CMK (cell line): ENCODE measurements at places on chromosomes 2 and 18.
A peak's percentile ranks its signal among the peaks of the same experiment; 100 is the strongest.

DNA sequence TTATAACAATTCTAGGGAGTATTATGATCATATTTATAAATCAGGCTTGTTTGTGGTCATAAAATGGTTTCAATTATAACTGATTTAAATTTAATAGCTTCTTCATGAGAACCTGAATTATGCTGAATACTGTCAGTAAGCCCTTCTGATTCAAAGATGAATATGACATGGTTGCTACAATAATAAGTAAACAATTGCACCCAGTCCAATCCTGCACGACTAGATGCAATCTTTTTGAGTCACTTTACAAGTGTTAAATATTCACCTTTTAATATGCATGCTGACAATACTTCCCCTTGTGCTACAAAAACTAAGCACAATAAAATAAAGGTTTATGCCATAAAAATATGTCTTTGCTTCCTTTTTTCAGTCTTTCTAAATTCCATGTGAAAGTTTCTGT is 325.2 kb downstream of the KCNJ3 start:
- DNase-seq = no peak

GRCh38 chr2:16441431-16441830 is 224.2 kb downstream of the CYRIA start:
- no peak for DNase-seq

DNA sequence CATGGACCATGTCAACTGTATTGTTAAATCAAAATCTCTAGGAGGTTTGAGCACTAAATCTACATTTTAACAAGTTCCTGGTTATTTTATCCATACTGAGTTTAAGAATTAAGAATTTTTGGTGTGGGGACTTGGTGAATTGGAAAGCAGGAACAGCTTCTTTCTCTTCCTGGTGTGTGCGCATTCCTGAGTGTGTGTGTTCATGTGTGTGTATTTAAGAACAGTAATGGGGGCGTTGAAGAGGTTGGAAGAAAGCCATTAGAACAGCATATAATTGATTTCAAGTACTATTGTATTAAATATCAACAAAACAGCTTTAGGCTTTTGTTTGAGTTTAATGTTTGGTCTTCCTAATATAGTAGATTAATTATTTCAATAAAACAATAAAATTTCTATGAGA is 801.3 kb upstream of the ID2 start:
- DNase-seq = no peak

- no peak for DNase-seq
These were observed 226.9 kb upstream of the KYNU start for GRCh38 chr2:142650601-142651000.

GRCh38 chr2:72602095-72602494 is 223.7 kb downstream of the EXOC6B start:
- no peak for DNase-seq

- no peak for DNase-seq
These were observed 38.0 kb upstream of the CCNYL1 start for GRCh38 chr2:207673431-207673830.

GRCh38 chr18:6878556-6879297 is 149.2 kb downstream of the ARHGAP28 start:
- no peak for DNase-seq

GRCh38 chr18:13435586-13436333 is 217.2 kb downstream of the LDLRAD4 start:
- DNase-seq = no peak

GRCh38 chr18:10530852-10531251 is 5.0 kb downstream of the NAPG start:
- DNase-seq = no peak

- DNase-seq = no peak
These were observed 659.5 kb upstream of the HS6ST1 start for GRCh38 chr2:128978212-128978611.

DNA sequence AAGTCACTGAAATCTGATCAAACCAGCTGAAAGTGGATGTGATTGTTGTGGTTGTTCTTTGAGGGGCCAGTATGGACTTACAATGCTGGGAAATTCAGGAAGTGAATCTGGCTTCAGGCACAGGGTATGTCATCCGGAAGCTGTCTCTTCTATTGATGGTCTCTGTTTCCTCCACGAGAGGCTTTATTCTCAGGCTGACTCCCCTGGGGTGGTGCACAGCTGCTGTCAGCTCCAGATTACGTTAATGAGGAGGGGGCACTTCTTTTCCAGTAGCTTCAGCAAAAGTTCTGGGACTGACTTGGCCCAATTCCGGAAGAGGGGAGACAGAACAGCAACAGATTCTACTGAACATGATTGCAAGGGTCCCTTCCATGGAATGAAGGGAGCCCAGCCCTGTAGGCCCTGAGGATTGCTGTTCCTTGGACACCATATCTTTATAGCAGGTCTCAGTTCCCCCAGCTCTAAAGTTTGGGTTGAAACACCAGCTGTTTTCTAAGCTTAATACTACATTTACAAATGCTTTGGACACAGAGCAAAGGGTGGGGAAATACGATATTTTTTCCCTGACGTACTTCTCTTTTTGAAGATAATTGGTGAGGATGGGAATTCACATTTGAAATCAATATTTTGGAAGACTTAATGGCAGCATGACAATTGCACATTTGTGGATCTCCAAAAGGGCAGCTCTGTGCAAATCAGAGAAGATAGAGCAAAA is 400.9 kb downstream of the TSN start:
- no peak for DNase-seq

DNA sequence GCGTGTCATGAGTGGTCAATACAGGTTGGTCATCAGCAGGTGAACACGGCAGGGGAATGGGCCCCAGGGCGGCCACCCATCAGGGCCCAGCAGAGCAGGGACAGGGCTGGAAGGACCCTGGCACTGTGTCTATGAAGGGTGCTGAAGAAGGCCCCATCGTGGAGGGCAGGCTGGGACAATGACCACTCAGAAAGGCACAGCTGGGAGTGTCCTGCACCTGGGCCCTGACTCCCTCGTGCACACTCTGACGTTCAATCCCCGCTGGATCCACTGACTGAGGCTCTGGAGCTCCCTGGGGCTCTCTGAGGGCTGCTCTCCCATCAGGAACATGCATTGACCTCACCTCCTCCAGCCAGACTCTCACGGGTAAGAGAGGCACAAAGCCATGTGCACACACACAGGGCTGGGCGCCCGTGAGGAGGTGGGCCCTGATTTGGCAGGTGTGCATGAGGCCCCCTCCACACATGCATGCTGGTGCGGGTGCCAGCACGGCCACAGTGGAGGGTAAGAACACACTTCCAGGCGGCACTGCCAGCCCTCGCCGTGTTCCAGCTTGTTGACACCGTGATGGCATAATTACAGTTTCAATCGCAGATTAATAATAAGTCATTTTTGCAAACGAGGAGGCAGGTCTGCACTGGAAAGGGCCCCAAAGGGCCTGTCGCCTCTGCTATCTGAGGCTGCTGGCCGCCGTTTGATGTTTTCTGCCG is 58.5 kb downstream of the SMAD7 start:
- DNase-seq = no peak

GRCh38 chr18:13809531-13810255 is 14.3 kb upstream of the MC5R start:
- DNase-seq = no peak

- DNase-seq = no peak
These were observed 31.5 kb downstream of the ACVR1C start for GRCh38 chr2:157596992-157597681.

GRCh38 chr2:53475766-53476165 is 291.8 kb upstream of the CHAC2 start:
- DNase-seq = no peak

DNA sequence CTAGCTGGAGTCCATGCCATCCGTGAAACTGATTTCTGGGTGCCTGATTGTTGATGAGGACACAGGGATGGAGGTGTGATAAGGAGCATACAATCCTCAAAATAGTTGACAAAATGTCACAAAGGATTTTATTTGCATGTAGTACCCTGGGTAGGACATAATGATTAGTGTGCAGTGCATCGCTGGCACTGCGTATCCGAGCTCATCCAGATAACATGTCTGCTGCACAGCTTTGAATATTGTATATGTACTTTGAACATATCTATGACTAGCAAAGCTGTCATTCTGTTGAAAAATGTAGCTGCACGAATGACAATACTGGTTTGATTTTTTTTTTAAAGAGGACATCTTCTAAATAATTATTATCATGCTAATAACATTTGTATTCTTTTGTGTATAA is 529.7 kb upstream of the FANCL start:
- no peak for DNase-seq

- DNase-seq = no peak
These were observed 378.7 kb downstream of the PARD3B start for GRCh38 chr2:204923957-204924356.

GRCh38 chr2:186032102-186032738 is 293.6 kb downstream of the FSIP2 start:
- DNase-seq = no peak

DNA sequence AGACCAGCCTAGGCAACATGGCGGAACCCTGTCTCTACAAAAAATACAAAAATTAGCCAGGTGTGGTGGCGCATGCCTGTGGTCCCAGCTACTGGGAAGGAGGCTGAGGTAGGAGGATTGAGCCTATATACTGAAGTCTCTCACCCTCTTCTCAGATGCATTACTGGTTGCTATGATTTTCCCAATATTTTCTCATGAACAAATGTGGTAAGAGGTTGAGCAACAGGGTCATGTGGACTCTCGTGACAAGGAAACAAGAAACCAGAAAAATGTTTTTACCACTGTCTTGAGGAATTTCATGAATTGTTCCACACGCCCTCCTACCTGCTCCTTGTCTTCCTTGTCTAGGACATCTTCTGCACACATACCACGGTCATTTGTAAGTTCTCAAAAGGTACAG is 12.4 kb downstream of the LMAN2L start:
- DNase-seq = no peak

DNA sequence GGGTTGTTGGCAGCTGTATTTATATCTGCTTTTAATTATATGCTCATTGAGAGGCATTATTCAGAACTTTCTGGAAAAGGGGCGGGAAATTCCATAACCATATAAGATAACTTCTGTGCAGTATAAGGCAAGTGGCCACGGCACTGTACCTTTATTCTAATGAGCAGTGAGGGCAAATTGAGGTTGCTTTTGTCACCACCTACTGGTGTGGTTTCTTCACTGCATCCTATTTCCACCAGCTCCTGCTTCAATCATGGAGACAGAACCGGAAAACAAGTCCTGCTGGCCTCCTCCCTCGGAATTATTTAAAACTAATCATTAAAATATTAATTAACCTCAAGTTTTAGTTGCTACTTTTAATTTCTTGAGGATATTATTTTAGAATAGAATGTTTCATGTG is 759.4 kb downstream of the CBLN2 start:
- DNase-seq = no peak

DNA sequence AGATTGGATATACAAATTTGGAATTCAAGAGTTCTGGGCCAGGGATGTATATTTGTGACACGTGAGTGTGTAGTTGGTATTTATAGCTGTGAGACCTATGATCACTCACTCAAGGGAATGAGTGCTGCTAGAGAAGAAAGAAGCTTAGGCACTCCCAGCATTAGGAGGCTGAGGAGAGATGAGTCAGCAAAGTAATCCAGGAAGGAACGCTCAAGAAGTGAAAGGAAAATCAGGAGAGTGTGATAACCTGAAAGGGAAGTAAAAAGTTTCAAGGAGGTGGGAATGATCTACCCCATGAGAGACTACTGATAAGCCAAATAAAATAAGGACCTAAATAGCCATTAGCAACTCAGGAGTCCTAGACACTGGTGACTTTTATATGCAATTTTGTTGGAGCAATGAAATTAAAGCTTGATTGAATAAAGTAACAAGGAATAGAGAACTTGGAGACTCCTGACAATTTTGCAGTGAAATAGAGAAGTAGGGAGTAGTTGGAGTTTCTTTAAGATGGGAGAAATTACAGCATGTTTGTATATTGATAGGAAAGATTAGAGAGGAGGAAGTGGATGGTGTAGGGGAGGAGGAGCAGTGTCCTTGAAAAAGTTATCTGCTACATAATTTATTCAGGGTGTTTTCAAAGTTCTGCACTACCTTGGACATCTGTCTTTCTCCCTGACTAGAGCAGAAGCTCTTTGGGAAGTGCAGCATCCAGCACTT is 89.9 kb downstream of the UBE2E3 start:
- DNase-seq = peak; percentile 24

GRCh38 chr2:163467251-163467630 is 268.6 kb downstream of the FIGN start:
- no peak for DNase-seq

DNA sequence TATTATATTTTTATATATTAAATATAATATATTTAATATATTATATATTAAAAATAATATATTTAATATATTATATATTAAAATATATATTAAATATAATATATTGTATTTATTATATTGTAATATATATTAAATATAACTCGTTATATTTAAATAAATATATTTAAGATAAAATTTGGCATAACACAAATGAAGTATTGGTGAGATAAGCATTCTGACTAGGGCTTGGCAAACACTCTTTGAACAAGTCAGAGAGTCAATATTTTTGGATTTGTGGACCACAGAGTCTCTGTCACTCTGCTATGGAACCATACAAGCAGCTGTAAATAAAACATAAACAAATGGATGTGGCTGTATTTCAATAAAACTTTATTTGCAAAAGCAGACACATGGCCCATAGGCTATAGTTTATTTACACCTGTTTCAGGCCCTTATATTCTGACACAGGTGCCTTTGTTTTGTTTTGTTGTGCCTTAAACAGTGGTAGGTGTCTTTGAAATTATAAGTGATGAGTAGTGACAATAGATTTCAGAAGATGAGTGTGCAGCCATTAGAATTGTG is 190.1 kb downstream of the EPHA4 start:
- no peak for DNase-seq

DNA sequence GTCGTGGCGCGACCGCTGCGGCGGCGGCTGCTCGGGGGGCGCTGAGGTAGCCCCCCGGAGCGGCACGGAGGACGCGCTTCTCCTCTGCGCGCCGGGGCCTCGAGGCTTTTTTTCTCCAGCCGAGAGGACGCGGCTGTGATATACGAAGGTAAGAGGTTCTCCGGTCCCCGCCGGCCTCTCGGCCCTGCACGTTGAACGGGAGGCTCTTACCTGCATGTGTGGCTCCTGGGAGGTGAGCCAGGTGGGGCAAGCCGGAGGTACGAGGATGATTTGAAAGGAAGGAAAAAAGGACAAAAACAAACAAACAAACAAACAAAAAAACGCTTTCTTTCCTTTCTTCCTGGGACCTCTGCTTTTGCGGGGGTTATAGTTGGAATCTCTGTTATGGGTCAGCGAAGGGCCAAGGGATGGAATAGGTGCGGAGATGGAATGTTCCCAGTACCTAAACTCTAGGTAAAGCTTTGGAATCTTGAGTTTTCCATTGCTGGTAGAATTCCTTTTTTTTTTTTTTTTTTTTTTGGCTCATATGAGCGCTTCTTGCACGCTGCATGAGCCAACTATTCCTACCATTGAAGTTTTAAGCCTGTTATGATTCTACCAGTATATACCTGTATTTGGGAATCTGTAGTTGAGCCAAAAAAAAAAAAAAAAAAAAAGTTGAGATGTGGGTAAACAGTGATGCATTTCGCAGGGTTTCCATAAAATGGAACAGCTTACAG is 674 bp downstream of the PTPN4 start:
- DNase-seq = no peak

- DNase-seq = no peak
These were observed 61.5 kb downstream of the EMILIN2 start for GRCh38 chr18:2908166-2908945.

DNA sequence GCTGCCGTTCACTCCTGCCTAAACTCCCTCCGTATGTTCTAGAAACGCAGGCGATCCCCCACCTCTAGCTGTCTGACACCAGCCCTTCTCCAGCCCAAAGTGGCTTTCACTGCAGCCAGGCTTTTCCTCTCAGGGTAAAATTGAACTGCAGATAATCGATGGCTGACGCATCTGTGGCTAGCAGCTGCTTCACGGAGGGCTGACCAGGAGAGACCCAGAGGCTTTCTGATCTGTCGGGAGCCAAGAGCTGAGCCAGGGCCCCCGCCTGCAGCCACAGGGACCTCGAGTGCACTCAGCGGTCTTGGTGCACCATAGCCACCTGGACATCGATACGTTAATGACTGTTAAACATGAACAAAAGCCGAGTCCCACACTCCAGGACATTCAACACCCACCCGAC is 107.5 kb downstream of the MBP start:
- DNase-seq = no peak
